Globus pallidus (tissue), 1 donor: ENCODE measurements at places on chromosomes 6 and 20.

GRCh38 chr6:99184696-99185095 lies 164.8 kb downstream of the FAXC start:
- DNase-seq: no peak

DNA sequence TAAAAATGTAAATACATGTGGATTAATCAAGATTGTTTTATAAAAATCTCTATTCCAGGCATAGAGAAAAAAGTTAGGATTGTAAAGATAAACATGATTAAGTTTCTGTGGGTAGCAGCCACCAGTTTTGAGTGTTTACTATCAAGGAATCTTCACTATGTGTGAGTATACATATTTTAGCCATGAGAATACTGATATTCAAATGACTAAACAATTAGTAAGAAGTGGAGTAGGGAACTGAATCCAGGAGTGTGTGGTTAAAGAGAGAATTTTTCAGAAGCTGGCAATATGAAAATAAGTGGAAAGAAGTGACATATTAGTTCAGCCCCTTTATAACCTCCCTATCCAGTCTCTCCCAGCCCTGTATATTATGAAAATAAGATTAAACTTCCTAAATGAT lies 10.3 kb downstream of the ELOVL2 start:
- no peak for DNase-seq

DNA sequence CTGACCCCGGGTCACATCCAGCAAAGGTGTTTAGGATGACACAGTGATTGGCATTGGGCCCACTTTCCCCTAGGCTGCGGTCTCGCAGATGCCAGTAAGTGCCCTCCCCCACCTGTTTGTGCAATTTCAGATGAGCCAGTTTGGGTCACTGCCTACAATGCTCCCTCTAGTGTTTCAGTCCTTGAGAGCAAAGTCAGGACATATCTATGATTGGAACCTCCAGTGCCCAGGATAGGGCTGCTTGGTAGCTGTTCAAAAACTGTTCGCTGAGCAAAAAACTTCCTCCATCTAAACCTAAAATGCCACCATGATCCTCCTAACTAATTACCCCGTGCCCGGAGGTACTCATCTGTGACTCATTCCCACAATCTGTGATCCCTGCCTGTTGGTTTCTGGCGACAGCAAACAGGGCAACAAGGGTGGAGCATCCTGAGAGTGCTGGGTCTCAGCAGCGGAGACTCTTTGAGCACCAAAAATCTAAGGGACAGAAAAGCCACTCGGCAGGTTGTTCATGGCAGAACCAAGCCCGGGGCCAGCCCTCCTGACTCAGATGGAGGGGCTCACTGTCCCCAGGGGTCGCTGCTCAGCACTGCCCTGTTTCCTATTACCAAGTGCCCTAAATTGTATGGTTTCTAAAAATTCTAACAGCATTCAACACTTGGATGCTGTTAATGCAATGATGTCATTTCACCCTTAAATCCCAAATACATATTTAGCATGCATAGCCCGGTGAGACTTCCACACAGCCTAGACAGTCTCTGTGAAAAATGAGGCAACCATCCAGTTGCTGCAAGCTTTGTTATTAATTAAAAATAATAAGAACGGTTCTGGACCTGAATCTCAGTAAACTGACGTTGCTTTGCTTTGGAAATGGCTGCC lies 5.0 kb downstream of the VSX1 start:
- DNase-seq: peak; percentile 52

GRCh38 chr20:48339986-48340882 lies 487.6 kb downstream of the PREX1 start:
- DNase-seq: no peak

DNA sequence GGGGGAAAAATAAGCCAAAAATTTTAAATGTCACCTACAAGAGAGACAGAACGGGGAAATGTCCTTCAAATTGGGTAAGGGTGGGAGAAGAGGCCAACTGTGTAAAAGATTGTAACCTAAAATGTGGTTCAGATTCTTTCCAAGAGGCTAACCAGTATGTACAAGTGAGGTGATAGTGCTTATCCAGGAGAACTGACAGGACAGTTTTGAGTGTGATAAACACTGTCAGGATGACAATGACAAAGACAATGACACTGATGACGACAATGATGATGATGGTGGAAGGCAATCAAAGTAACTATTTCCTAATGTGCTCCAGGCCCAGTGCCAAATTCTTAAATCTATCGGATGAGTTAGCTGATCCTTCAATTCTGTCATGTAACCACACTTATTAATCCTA lies 57.3 kb downstream of the TASP1 start:
- DNase-seq: no peak

- DNase-seq: no peak
Measured at GRCh38 chr6:548517-548916, 108.4 kb downstream of the HUS1B start.

- DNase-seq: no peak
Measured at GRCh38 chr6:161406646-161407045, 132.8 kb upstream of the AGPAT4 start.

- DNase-seq: no peak
Measured at GRCh38 chr6:31407699-31408098, 4.3 kb downstream of the MICA start.

DNA sequence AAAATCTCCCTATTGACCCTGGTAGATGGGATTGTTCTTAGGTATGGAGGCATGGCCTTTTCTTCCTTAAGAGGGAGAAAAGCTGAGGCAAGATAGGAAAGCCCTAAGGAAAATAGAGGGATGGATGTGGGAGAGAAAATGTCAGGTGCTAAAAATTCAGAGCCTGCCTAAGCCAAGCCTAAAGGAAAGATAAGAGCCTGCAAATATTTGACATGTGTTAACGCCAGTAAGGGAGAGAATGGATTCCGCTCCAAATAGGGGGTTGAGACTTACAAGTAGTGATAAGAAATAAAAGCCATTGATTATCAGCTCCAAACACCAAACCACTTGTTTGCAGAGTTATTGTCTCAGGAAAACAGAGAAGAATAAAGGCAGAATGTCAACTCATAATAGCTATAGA lies 533.6 kb downstream of the PTPRT start:
- DNase-seq: no peak

DNA sequence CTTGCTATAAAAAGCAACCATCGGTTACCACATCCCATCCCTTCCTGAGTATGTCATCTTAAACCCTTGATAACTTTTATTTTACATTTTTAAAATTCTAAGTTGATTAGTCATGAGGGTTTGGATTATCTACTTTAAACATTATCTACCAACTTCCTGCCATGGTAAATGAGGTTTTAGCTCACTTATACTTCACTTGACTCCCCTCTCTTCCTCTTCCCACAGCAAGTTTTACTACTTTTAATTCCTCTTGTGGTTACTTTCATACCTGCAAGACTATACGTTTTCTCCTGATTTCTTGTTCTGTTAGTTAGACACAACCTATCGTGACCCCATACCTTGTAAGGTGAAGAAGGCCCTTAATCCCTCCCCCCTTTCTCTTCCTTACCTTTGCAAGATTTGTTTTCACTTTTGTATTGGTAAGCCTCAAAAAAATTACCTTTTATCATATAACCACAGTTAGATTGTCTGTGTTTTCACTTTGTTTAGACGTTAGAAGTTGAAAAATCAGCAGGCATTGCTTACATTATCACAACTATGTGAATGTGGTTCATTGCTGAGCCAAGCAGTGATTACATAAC lies 60.1 kb upstream of the OGFRL1 start:
- DNase-seq: no peak

DNA sequence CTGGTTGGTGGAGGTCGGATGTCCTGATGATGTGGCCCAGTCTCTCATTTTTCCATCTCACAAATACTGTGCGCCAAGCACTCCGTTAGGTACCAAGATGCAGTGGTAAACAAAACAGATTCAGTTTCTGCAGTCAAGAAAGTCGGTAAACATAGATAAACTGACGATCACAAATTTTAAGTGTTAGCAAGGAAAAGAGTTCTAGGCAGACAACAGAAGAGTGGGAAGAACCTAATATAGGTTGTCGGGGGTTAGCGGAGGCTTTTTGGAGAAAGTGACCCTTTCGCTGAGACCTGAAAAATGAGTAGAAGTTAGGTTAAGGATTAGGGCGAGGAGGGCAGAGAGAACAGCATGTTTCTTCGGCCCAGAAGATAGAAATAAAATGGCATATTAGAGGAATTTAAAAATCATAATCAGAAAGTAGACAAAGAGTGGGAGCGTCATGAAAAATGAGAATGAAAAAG lies 514 bp downstream of the ORC3 start:
- no peak for DNase-seq

DNA sequence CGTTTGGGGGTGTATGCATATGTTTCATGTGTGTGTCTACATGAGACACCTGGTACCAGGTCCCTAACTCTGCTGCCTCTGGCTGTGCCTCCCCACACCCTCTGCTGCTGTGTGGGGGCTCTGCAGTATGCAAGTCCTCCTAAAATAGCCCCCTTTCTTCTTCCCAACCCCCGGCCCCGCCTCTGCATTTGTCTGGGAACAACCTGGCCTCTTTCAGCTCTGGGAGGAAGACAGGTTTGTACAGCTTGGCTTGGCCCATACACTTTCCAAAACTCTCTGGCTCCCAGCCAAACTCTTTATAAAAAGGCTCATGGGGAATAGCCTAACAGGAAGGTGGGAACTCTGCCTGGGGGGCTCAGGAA lies 27.1 kb upstream of the EMILIN3 start:
- DNase-seq: no peak

- no peak for DNase-seq
Measured at GRCh38 chr6:12313306-12313991, 23.3 kb downstream of the EDN1 start.

DNA sequence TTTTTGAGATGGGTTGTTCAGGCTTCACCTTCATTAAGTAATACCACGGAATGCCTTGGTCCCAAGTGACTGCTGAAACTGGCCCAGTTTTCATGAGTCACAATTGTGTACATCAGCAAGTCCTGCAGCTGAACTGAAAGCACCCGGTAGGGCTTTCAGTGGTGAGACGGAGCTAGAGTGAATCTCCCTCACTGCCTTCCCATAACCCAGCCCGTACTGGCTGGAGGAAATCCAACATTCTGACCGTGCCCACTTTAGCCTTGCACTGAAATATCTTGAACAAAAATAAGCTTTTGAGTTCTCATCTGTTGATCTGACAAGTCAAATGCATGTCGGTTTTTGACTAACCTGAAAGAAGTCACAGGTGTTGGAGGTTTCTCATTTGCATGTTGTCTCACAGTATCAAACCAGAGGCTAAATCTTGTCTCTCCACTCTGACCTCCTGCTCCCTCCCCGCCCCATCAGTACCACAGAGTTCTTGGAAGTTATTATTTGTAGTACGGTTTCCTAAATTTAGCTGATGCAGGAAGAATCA lies 35.9 kb downstream of the DUSP22 start:
- DNase-seq: no peak

GRCh38 chr6:144352331-144352730 lies 67.2 kb downstream of the UTRN start:
- no peak for DNase-seq

DNA sequence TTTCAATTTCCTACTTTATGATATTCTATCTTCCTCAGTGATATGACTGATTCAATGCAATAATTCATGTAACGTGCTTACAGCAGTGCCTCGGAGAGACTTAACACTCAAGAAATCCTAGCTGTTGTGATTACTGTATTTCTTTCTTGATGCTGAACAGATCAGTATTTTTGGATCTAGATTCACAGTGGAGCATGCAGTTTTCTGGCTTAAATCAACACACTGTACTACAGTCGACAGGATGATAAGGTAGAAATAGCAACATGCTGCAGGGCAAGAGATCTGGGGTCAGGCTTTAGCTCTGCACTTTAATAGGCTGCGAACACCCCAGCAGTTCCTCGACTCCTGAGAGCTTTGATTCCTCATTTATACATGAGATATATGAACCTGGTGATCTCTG lies 161.0 kb downstream of the AIG1 start:
- DNase-seq: no peak

GRCh38 chr6:115067690-115068447 lies 725.0 kb upstream of the HS3ST5 start:
- DNase-seq: no peak

GRCh38 chr6:117818449-117818848 lies 88.6 kb upstream of the SLC35F1 start:
- no peak for DNase-seq

DNA sequence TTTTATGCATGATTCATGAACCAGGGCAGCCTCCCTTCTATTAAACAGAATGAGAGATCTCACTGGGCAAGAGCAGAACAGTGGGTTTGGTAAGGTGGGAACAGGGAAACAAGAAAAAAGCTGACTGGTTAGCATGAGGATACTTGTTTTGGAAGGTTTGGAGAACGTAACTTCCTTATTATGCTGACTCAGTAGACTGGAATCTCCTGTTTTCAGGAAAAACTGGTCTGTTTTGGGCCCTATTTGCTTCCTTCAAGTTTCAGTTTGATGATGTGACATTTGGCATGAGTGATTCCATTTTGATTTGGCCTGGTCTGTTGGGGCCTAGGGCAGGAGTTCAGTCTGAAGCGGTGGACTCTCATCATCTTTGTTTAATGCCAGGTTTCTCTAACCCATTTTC lies 172.0 kb downstream of the MYLK4 start:
- DNase-seq: no peak

- DNase-seq: no peak
Measured at GRCh38 chr6:143429970-143430369, 20.5 kb downstream of the ADAT2 start.

GRCh38 chr20:57432862-57433491 lies 41.8 kb downstream of the RBM38 start:
- no peak for DNase-seq

GRCh38 chr20:49727478-49727877 lies 13.8 kb upstream of the B4GALT5 start:
- DNase-seq: no peak

DNA sequence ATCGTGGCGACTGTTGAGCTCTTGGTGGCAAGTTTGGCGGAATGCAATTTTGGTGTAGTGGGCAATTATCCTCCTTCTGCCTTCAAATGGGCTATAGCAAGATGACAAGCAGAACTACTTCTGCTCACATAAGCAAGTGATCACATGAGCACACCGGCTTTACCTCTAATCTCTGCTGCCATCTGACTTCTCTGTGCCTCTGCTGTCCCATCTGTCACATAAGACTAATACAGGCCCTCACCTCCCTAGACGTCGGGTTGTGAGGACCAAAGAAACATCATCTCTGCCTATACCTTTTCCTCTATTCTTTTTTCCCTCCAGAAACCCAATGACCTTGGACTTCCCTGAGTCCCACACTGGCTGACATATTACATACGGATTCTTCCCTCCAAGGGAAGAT lies 13.3 kb upstream of the WTAP start:
- no peak for DNase-seq
